ENCODE measurements at places on chromosomes 16 and 17. TPM values are rescaled to one million over a fixed set of nuclear protein-coding genes. Genes with fewer than 3 reads are reported as not detected.

Gene CNGB1
- not detected for total RNA-seq

Gene DLX3
- total RNA-seq, result 0.04 TPM

Gene SHISA9
- 32.8 TPM for total RNA-seq

Gene ASGR2
- total RNA-seq, result not detected

Gene GP2
- total RNA-seq, result not detected

Gene ACSM2B
- total RNA-seq, result not detected

Gene CFAP97D1
- not detected for total RNA-seq

Gene VMP1
- total RNA-seq, result 171 TPM

Gene SPN
- total RNA-seq, result 1.0 TPM

Gene PRR29
- total RNA-seq, result 0.55 TPM

Gene NECAB2
- not detected for total RNA-seq

Gene CSH2
- total RNA-seq, result not detected

Gene CEP95
- total RNA-seq, result 39.8 TPM

Gene TMEM100
- total RNA-seq, result not detected

Gene MEIOB
- 5.0 TPM for total RNA-seq

Gene FBXL16
- 0.82 TPM for total RNA-seq

Gene AOC3
- total RNA-seq, result 0.55 TPM

Gene PRDM7
- not detected for total RNA-seq

Gene LLGL2
- total RNA-seq, result 61.8 TPM

Gene CMTM2
- 0.54 TPM for total RNA-seq

Gene ANKRD40CL
- total RNA-seq, result not detected

Gene ADORA2B
- 6.6 TPM for total RNA-seq

Gene SLC5A2
- total RNA-seq, result 0.04 TPM

Gene TIMP2
- 145 TPM for total RNA-seq

Gene CCL5
- not detected for total RNA-seq

Gene CTRB2
- not detected for total RNA-seq

Gene MYH8
- not detected for total RNA-seq

Gene SHCBP1
- total RNA-seq, result 3.7 TPM

Gene GRAP
- total RNA-seq, result 1.2 TPM

Gene ZNF423
- 3.6 TPM for total RNA-seq

Gene BAIAP3
- 1.2 TPM for total RNA-seq

Gene TM4SF5
- total RNA-seq, result not detected

Gene HOXB13
- total RNA-seq, result not detected

Gene CCL14
- total RNA-seq, result not detected

Gene RGS11
- 0.21 TPM for total RNA-seq

Gene RDM1
- total RNA-seq, result not detected

Gene SNX20
- total RNA-seq, result not detected

Gene TEX14
- total RNA-seq, result 0.07 TPM

Gene ELMO3
- total RNA-seq, result 5.9 TPM

Gene CDYL2
- total RNA-seq, result 8.4 TPM

Gene MFSD6L
- total RNA-seq, result 0.27 TPM
